ENCODE measurements at places on chromosomes 3 and 15. TPM values are rescaled to one million over a fixed set of nuclear protein-coding genes. Genes with fewer than 3 reads are reported as not detected.

DNA sequence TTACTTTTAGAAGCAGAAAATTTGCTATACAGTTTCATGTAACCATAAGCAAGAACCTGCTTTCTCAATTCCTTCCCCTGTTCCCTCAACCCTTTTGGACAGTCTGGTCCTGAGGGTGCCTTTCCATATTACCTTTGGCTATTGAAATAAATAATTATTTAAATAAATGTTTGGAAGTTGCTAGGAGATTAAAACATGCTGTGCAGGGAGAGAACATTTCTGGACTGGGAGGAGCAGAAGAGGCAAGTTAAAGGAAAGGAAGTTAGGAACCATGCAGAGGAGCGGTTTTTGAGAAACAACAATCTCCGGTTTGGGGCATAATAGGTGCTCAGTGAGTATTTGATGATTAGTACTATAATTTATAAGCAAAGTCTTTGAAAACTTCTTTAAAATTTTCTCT, 41.8 kb downstream of the ZNF609 start:
- peak overlapping the region; percentile 48 for H3K4me3 ChIP-seq
- DNase-seq = no peak
- peak overlapping the region; percentile 89 for H3K27ac ChIP-seq

DNA sequence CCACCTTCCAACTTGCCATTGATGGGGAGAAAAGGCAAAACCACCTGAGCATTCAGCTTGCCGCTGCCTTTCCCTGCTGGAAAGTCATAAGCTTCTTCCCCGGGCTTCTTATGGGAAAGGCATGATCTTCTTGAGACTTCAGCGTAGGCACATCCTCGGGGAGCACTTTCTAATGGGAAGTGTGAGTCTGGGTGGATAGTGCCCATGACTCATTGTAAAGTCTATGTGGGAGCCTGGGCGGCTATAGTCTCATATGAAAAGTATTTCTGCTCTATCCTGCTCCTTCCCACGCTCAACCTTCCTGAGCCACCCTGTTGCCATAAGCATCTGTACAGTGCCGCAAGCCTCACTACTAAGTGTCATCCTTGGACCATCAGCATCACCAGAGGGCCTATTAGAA, 309.9 kb upstream of the THBS1 start:
- H3K36me3 ChIP-seq = no peaks in the 10 kb centered on the region
- peaks cover 4% of the 10 kb centered on the region for H3K27me3 ChIP-seq
- no peak for DNase-seq
- no peaks in the 10 kb centered on the region for H3K4me1 ChIP-seq
- no peak overlapping the region for H3K27ac ChIP-seq
- H3K4me3 ChIP-seq = no peak overlapping the region

DNA sequence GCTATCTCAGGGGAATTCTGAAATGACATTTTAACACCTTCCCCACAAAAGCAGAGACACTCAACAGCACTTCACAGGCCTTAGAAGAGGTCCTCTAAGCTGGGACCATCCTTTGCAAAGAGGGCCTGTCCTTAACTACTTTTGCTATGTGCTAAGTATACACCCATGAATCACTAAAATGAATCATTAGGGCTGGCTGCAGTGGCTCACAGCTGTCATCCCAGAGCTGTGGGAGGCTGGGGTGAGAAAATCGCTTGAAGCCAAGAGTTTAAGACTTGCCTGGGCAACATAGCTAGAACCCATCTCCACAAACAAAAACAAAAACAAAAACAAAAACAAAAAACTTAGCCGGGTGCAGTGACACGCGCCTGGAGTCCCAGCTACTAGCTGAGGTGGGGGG, 53.9 kb upstream of the MELTF start:
- peaks cover 22% of the 10 kb centered on the region for H3K36me3 ChIP-seq
- H3K27me3 ChIP-seq = no peaks in the 10 kb centered on the region
- no peak for DNase-seq

DNA sequence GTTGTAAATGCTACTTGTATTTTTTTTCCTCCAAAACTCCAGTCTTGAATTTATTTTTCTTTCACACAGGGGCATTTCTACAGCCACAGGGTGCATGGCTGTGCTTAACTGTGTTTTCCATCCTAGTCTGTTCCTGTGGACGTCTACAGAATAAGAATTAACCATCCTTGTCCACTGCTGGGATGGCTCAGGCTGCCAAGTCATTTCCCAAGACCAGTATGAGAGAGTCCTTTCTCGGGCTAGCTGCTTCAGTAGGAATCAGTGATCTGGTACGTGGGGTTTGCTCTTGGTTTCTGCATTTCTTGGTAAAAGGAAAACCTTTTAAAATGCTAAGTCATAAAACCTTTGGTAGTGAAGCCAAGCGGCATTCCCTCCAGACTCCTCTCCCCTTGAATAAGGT, 29.8 kb downstream of the CHDH start:
- no peaks in the 10 kb centered on the region for H3K4me1 ChIP-seq
- no peak overlapping the region for H3K27ac ChIP-seq
- no peak for DNase-seq
- H3K27me3 ChIP-seq = no peaks in the 10 kb centered on the region
- H3K36me3 ChIP-seq = no peaks in the 10 kb centered on the region

GRCh38 chr15:71599418-71600151, 210.8 kb upstream of the NR2E3 start:
- no peak overlapping the region for H3K4me3 ChIP-seq
- DNase-seq = no peak
- H3K4me1 ChIP-seq = no peaks in the 10 kb centered on the region

- H3K4me1 ChIP-seq = no peaks in the 10 kb centered on the region
- no peak for DNase-seq
- no peak overlapping the region for H3K27ac ChIP-seq
Observed at GRCh38 chr15:33913459-33913858, 54.8 kb upstream of the CHRM5 start.

DNA sequence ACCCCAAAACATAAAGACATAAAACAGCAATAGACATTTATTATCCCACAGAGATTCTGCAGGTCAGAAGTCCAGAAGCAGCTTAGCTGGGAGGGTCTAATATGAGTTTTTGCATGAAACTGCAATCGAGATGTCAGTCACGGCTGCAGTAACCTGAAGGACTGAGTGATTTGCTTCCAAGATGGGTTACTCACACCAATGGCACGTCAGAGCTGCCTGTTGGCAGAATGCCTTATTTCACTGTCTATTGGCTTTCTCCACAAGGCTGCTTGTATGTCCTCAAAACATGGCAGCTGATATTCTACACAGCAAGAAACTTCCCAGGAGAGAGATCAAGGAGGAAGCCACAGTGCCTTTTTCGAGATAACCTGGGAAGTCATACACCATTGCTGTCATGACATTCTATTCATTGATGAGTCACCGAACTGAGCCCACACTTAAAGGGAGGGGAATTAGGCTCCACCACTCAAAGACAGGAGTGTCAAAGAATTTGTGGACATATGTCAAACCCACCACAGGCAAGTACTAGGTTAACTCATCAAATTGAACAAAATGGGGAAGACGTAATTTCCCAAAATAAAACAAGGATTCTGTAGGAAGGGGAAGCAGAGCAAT, 122.2 kb downstream of the SYNPR start:
- no peaks in the 10 kb centered on the region for H3K36me3 ChIP-seq
- DNase-seq = no peak
- H3K27me3 ChIP-seq = no peaks in the 10 kb centered on the region
- H3K27ac ChIP-seq = no peak overlapping the region
- H3K4me3 ChIP-seq = no peak overlapping the region

- peaks cover 5% of the 10 kb centered on the region for H3K27me3 ChIP-seq
- no peak for DNase-seq
- no peaks in the 10 kb centered on the region for H3K4me1 ChIP-seq
- H3K4me3 ChIP-seq = no peak overlapping the region
- H3K36me3 ChIP-seq = no peaks in the 10 kb centered on the region
- H3K27ac ChIP-seq = no peak overlapping the region
Observed at GRCh38 chr15:83855956-83856355, 202.0 kb downstream of the ADAMTSL3 start.

DNA sequence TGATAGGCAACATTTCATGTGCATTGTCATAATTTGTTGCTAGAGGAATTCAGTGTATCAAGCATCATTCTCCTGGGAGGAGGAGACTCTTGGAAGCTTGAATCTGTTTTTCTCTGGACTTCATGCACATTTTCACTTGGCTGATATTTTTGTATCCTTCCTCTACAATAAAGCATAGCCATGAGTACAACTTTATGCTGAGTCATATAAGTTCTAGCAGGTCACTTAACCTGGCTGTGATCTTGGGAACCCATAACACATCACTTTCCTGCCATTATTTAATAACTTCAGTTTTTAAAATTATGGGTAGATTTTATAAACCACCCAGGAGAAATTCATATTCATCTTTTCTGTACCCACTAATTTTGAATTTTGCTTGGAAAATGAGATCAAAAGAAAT, 203.0 kb upstream of the CD96 start:
- no peak overlapping the region for H3K4me3 ChIP-seq
- no peak overlapping the region for H3K27ac ChIP-seq
- H3K27me3 ChIP-seq = peaks cover 3% of the 10 kb centered on the region
- peaks cover 22% of the 10 kb centered on the region for H3K4me1 ChIP-seq

- DNase-seq = no peak
- H3K4me3 ChIP-seq = no peak overlapping the region
- no peaks in the 10 kb centered on the region for H3K4me1 ChIP-seq
- H3K27me3 ChIP-seq = peaks cover 7% of the 10 kb centered on the region
- peaks cover 1% of the 10 kb centered on the region for H3K36me3 ChIP-seq
Observed at GRCh38 chr15:95429345-95429744, 901.2 kb upstream of the NR2F2 start.

GRCh38 chr3:11095932-11096265, 58.4 kb upstream of the HRH1 start:
- H3K4me1 ChIP-seq = peaks cover 11% of the 10 kb centered on the region
- no peak overlapping the region for H3K27ac ChIP-seq
- peaks cover 14% of the 10 kb centered on the region for H3K27me3 ChIP-seq
- no peaks in the 10 kb centered on the region for H3K36me3 ChIP-seq

GRCh38 chr3:197746801-197747237, 2.9 kb upstream of the FYTTD1 start:
- no peak for DNase-seq
- peaks cover 15% of the 10 kb centered on the region for H3K4me1 ChIP-seq
- no peaks in the 10 kb centered on the region for H3K36me3 ChIP-seq
- no peak overlapping the region for H3K4me3 ChIP-seq
- no peak overlapping the region for H3K27ac ChIP-seq

GRCh38 chr15:60762638-60763037, 283.7 kb upstream of the ICE2 start:
- peaks cover 3% of the 10 kb centered on the region for H3K36me3 ChIP-seq
- no peak overlapping the region for H3K27ac ChIP-seq
- no peaks in the 10 kb centered on the region for H3K27me3 ChIP-seq

- no peaks in the 10 kb centered on the region for H3K27me3 ChIP-seq
- H3K4me1 ChIP-seq = no peaks in the 10 kb centered on the region
- DNase-seq = no peak
- H3K36me3 ChIP-seq = no peaks in the 10 kb centered on the region
- no peak overlapping the region for H3K4me3 ChIP-seq
- no peak overlapping the region for H3K27ac ChIP-seq
Observed at GRCh38 chr3:1093217-1093616, 393 bp downstream of the CNTN6 start.

DNA sequence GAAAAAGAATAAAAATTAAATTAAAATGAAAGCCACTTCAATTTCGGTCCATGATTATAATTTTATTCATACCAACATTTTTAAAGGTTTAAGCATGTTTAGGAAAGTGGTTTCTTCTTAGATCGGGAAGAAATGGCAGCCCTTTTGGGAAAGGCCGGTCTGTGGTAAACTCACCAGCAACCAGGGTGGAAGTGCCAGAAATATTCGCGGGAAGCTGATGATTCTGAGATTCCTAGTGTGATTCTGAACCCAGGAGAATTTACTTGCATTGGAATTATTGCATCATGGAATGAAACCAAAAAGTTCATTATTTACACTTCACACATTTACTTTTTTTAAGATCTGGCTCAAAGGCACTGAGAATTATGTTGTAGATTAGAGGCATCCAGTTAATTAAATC, 97.2 kb upstream of the CCNL1 start:
- H3K36me3 ChIP-seq = no peaks in the 10 kb centered on the region
- DNase-seq = no peak
- peaks cover 2% of the 10 kb centered on the region for H3K27me3 ChIP-seq
- H3K4me3 ChIP-seq = no peak overlapping the region
- H3K27ac ChIP-seq = no peak overlapping the region
- H3K4me1 ChIP-seq = no peaks in the 10 kb centered on the region

DNA sequence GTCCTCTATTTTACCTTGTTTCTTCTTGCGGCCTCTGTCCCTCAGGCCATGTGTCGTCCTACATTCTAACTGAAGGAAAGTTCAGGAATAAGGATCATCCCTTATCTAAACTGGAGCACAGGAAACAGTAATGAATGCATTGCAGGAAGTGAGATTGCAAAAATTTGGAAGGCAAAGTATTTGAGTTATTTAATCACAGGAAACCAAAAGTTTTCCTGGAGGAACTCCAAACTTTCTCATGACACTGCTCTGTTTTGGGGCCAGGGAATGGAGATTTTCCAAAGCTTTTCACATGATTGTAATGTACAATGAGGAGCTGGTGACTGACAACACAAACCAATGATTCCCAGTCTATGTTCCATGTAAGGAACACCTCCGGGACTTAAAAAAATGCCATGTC, 57.8 kb upstream of the PLSCR4 start:
- no peak for DNase-seq
- no peak overlapping the region for H3K4me3 ChIP-seq
- H3K36me3 ChIP-seq = no peaks in the 10 kb centered on the region

DNA sequence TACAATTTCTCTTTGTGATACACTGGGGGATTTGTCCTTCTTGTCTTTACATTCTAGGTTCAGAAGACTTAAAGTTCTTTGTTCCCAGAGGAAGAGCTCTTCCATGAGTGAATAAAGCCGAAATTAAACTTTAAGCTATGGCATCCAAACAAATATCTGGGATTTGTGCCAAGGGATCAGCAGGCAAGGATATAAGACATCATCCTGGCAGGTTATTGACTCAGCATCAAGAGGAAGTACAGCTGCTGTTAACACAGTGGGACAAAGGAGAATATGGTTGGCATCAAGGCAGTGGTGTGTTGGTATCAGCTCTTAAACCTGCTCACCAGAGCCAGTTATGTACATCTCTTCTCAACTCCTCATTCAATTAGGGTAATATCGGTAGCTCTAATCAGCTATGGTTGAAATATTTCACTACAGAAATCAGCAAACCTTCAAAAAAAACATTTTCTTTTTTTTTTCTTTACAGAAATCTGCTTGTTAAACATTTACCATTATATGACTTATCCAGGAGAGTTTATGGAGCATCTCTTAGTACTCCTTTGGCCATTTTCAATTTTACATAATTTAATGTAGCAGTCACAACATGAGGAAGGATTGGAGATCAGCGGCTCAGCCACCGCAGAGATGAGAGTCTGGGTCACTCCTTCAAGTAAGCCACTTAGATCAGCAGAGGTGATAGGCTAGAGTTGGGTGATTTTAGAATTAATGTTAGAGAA, 1198.6 kb upstream of the EPHA6 start:
- no peaks in the 10 kb centered on the region for H3K36me3 ChIP-seq
- H3K27ac ChIP-seq = no peak overlapping the region
- H3K4me1 ChIP-seq = no peaks in the 10 kb centered on the region

TMEM40 gene
- not detected for total RNA-seq

DNAH1 gene
- 9.9 TPM for total RNA-seq

NUSAP1 gene
- 116 TPM for total RNA-seq

SH2D7 gene
- not detected for total RNA-seq

SLCO3A1 gene
- total RNA-seq = 13.4 TPM

ZNF80 gene
- total RNA-seq = 0.21 TPM

RFC4 gene
- total RNA-seq = 116 TPM

PARP6 gene
- 69.7 TPM for total RNA-seq

LEO1 gene
- 35.0 TPM for total RNA-seq

SENP8 gene
- 1.7 TPM for total RNA-seq

SNX22 gene
- 1.1 TPM for total RNA-seq

ABI3BP gene
- not detected for total RNA-seq

PLIN1 gene
- not detected for total RNA-seq

DPH6 gene
- 15.2 TPM for total RNA-seq

JAGN1 gene
- 41.0 TPM for total RNA-seq

PLCB2 gene
- 95.7 TPM for total RNA-seq

DPPA4 gene
- not detected for total RNA-seq
